Forelimb muscle (tissue), 1 donor: ENCODE measurements at places on chromosomes 3 and 15.

GRCh38 chr3:186996356-186996755 is 66.0 kb downstream of the ST6GAL1 start:
- no peak for DNase-seq

DNA sequence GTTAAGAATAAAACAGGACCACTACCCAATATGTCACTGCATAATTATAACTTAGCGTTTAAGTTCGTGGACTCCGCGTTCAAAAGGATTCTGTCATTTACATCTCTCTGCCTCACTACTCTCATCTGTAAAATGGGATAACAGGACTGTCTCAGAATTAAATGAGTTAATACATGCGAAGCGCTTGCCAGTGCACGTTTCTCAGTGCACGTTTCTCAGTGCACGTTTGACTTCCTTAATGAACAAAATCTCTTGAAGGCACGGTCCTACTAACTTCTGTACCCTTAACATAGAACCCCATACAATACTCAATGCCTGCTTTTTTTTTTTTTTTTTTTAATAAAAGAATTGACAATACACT is 499 bp downstream of the RABL3 start:
- DNase-seq = no peak

DNA sequence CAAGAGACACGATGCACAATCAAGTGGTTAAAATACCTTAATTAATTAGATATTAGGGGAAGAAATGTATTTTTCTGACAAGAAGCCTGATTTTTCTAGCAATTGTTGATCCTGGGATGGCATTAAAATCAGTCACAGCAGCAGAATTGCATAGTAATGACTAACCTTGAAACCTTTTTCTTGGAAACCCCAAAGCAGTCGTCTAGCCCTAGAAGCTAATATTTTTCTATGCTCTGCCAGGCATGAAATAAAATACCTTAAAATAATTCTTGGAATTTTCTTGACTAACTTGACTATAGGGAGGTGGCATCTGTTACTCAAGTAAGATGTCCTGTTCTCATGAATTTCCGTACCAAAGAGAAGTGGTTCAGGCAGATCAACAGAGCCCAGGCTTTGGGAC is 204.1 kb downstream of the THRB start:
- DNase-seq = no peak

DNA sequence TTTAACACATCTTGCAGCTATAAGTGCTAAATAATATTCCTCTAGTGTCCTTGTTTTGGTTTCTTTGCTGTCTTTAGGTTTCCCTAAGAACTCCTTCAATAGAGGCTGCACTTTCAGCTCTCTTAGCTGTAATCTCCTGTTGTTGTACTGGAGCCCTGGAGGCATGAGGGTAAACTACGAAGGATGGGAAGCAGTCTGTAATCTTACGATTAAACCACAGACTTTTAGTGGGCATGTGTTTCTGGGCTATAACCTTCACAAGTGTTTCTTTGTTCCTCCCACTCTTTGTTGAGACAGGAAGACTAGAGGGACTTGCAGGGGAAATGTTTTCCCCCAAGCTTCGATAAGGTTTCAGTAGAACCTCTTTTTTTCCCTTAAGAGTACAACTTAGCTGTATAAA is 1058.1 kb downstream of the NSUN3 start:
- DNase-seq = no peak

DNA sequence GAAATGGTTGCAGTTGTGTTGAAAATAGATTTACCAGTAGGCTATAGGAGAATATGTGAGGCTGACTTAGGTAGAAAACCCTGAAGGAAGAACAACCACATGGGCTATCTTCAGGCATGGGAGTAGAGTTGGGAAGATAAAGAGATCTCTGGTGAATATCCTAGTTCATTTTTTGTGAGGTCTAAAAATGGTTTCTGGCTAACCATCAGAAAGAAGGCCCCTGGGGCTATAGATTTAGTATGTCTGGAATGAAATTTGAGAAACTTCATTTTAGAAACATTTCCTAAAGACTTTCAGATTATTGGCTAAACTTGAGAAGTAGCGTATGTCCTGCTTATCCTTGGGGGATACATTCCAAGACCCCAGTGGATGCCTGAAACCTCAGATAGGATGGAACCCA is 148.2 kb downstream of the NAALADL2 start:
- no peak for DNase-seq

DNA sequence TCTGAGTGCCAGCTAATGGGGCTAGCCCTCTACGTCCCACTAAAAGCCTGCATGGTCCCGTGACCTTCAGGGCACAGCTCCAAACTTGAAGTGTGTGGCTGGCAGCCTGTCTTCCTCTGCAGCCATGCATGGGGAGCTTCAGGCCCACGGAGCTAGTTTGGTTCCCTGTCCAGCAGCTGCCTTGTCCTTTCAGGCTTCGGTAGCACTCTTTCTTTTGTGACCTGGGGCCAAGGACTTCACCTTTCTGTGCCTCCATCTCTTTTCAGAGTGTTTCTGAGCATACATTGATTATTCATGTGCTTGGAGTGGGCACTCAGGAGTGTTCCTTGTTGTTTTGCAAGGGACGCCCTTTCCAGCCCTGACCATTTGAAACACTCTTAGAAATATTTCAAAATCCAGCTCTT is 155.2 kb downstream of the DNAJB8 start:
- DNase-seq = no peak

GRCh38 chr3:50453907-50454306 is 49.5 kb downstream of the CACNA2D2 start:
- no peak for DNase-seq

- DNase-seq = no peak
Measured at GRCh38 chr15:56042982-56043980, 49.9 kb upstream of the NEDD4 start.

GRCh38 chr3:5304789-5305683 is 117.5 kb downstream of the EDEM1 start:
- DNase-seq = no peak
